ENCODE measurements at places on chromosomes 7 and 10.

DNA sequence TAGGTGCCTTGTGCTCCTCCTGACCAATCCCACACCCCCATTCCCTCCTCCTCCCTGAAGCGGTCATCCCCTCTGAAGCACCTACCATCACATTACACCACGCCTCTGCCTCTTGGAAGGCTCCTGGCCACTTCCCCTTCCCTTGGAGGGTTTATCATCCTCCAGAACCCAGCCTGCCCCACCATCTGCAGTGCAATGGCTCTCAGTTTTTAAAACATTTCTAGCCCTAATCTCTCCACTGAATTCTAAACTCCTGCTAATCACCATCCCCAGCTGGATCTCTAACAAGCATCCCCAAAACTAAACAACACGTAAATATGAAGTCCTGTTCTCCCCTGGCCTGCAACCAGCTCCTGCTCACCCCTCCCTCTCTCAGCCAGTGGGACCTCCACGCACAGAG lies 70.6 kb downstream of the PIP4K2A start:
- no peak for DNase-seq

GRCh38 chr7:77284616-77285015 lies 85.0 kb upstream of the FGL2 start:
- no peak for DNase-seq

DNA sequence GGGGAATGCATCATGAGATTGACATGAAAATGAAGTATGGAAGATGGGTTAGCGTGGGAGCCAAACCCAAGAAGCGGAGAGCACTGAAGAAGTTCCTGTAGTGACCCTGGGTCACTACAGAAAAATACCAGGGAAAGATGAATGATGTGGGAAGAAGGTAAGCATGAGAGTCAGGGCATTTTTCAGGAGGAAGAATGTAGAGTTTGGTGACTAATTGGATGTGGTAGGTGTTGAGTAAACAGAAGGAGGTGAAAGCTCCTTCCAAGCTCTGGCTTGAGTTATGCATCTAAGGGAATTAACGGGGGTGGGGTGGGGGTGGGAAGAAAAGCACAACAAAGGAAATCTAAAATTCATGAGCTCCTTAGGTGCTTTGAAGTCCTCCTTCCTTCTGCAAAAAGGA lies 238.1 kb upstream of the AOAH start:
- peak; percentile 92 for DNase-seq

DNA sequence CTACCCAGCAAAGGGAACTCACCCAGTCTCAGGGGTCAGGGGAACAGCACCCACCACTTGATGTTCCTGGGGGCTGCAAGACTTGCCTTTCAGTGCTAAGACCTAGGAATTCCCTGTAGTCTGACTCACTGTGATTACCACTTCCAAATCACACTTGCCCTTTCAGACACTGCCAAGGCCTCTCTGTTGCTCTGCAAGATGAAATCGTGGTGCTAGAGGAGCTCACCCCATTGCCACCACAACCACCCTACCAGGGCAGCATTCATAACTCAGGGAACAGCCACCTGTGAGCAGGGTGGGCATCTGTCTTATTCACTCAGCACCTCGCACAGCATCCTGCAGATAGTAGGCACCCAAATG lies 36.5 kb downstream of the XPNPEP1 start:
- peak; percentile 37 for DNase-seq

- DNase-seq: peak; percentile 56
Observed at GRCh38 chr10:105797234-105797890, 1156.3 kb downstream of the SORCS3 start.

GRCh38 chr7:43942997-43943396 lies 16.8 kb downstream of the UBE2D4 start:
- no peak for DNase-seq

- DNase-seq: no peak
Observed at GRCh38 chr10:71971311-71971731, 7.1 kb downstream of the CHST3 start.

- DNase-seq: no peak
Observed at GRCh38 chr10:86321568-86321967, 45.0 kb downstream of the GRID1 start.

- no peak for DNase-seq
Observed at GRCh38 chr7:122770686-122771335, 68.1 kb upstream of the RNF148 start.

DNA sequence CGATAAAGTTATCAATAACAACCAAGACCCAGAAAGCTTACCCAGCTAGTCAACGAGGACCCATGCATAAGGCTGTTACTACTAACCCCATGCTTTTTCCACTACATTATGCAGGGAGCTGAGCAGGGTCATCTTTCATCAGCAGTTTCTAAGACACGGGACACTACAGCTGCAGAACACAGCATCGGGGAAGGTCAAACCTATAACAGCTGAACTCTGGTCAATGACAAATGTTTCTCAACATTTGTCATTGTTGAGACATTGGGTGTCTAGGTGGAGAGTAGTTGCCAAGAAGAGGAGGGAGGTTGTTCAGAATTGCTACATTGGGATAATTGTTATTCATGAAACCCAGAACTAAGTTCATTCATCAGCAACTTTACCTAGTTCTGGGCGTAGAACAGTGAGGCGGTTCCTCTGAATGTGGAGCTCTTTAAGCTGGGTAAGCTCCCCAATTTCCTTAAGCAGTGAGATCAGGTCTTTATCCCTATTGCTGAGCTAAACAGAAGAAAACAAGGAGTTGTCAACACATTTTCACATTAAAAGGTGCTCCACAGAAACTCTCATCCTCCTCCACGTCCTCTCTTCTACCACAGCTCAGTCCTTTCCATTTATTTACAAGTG lies 105.6 kb downstream of the ZNF22 start:
- no peak for DNase-seq

- DNase-seq: no peak
Observed at GRCh38 chr7:84722086-84722485, 464.8 kb downstream of the SEMA3D start.

- DNase-seq: peak; percentile 34
Observed at GRCh38 chr7:116400522-116400921, 99.0 kb upstream of the CAV2 start.

- no peak for DNase-seq
Observed at GRCh38 chr10:89867964-89868363, 166.6 kb downstream of the KIF20B start.
